ENCODE measurements at places on chromosomes 16 and 17. TPM values are rescaled to one million over a fixed set of nuclear protein-coding genes. Genes with fewer than 3 reads are reported as not detected.
A peak's percentile ranks its signal among the peaks of the same experiment; 100 is the strongest.

Gene KRT15
- total RNA-seq: not detected

Gene CLEC10A
- 2.9 TPM for total RNA-seq

DNA sequence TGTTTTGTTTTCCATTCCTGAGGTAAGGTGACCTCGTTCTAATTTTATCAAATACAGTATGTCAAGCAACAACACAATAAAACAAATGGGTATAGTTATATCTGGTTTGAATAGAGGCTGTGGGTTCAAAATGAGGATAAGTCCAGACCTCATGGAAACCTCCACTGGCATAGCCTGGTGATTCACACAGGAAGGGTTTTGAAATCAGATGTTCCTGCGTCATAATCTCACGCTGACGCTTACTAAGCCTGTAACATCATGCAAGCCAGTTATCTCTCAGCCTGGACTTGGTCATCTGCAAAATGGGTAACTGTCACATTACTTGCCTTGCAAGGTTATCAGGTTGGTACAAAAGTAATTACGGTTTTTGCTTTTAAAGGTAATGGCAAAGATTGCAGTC is 1056.3 kb upstream of the EEF2KMT start:
- H3K36me3 ChIP-seq: no peaks in the 10 kb centered on the region
- no peak overlapping the region for H3K4me3 ChIP-seq
- no peak for DNase-seq
- no peaks in the 10 kb centered on the region for H3K4me1 ChIP-seq

DNA sequence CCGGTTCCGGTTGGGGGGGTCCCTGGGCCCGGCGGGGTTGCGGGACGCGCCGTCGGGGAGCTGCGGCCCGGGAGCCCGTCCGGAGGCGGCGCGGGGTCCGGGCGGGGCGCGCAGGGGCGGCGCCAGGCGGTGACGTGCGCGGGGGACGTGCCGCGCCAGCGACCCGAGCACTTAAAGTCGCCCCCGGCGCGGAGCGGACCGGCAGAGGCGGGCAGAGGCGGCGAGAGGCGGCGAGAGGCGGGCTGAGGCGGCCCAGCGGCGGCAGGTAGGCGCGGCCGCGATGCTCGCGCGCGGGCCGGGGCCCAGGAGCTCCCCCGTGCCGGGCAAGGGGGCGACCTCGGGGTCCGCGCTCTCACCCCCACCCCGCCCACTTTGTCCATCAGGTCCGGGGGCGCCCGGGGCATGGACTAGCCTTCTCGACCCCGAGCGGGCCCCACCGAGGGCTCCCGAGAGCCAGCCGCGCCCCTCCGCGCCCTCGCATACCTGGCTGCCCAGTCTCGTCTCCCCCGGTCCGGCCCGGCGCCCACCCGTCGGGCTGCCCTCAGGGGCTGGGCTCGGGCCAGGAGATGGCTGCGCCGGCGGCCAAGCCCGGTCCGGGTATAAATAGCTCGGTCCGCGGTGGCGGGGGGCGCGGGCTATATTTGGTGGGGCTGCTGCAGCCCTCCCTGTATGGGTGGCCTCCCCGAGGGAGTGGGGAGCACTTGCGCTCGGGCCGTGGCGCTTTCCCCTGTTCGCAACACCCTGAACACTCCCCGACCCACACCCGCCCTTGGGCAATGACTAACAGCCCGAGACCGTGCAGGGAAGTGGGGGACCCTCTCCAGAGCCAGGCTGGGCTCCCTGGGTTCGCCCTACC is at the start of gene SLC16A3:
SLC16A3 (plus strand) TSS at position 201 of the 856 bp plus-strand sequence. CDS start 6,967 bp downstream, outside the sequence.
- peaks cover 77% of the 10 kb centered on the region for H3K4me1 ChIP-seq
- H3K27ac ChIP-seq: peak within 1 kb of the TSS; percentile 98
- peak within 1 kb of the TSS; percentile 73 for H3K4me3 ChIP-seq
- peaks cover 13% of the 10 kb centered on the region for H3K27me3 ChIP-seq

GRCh38 chr16:23848958-23849357 is 13.2 kb downstream of the PRKCB start:
- no peak for DNase-seq
- peaks cover 38% of the 10 kb centered on the region for H3K27me3 ChIP-seq
- no peaks in the 10 kb centered on the region for H3K4me1 ChIP-seq
- no peak overlapping the region for H3K27ac ChIP-seq
- H3K36me3 ChIP-seq: no peaks in the 10 kb centered on the region
- no peak overlapping the region for H3K4me3 ChIP-seq

GRCh38 chr17:62852195-62852594 is 44.1 kb upstream of the MARCHF10 start:
- H3K4me1 ChIP-seq: no peaks in the 10 kb centered on the region
- no peak for DNase-seq
- H3K27ac ChIP-seq: no peak overlapping the region
- H3K36me3 ChIP-seq: no peaks in the 10 kb centered on the region
- H3K4me3 ChIP-seq: no peak overlapping the region

Gene ATPAF2
- 37.5 TPM for total RNA-seq

DNA sequence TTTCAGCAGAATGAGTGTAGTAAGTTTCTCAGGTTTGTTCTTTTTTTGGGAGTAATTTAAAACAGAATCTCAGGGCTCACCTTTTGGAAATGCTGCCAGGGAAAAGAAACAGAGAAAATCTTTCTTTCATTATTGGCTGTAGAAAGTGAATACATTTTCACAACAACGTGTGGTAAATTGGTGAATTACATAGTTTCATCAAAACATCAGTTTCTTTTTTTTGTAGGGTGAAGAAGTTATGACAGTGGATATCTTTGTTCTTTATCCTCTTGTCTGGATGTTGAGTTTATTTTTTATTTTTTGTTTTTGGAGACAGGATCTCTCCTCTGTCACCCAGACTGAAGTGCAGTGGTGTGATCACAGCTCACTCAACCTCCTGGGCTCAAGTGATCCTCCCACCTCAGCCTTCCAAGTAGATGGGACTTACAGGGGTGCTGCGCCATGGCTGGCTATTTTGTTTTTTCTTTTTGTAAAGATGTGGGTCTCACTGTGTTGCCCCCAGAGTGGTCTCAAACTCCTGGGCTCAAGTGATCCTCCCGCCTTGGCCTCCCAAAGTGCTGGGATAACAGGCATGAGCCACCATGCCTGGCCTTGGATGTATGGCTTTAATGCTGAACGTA is 2.4 kb downstream of the ZNF267 start:
- H3K27ac ChIP-seq: no peak overlapping the region
- H3K4me1 ChIP-seq: peaks cover 66% of the 10 kb centered on the region
- no peaks in the 10 kb centered on the region for H3K36me3 ChIP-seq
- no peak overlapping the region for H3K4me3 ChIP-seq
- H3K27me3 ChIP-seq: no peaks in the 10 kb centered on the region

Gene GEMIN4
- 11.1 TPM for total RNA-seq

Gene KRTAP9-2
- not detected for total RNA-seq

DNA sequence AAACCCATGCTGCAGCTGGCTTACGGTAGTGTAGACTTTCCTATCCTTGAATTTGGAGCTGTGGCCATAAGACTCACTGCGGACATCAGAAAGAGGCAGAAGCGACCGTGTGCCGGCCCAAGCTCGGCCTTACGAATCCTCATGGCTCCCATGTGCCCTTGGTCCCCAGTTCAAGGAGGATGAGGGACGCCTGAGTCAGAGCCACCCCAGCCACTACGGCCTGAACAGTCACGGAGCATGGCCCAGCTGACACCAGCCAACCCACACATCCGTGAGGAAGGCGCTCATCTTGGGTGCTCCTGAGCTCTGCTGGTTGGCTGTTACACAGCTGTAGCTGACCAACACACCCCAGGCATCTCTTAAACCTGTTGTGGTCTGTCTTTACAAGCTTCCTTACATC is 44.0 kb downstream of the ZCCHC14 start:
- H3K27ac ChIP-seq: no peak overlapping the region
- DNase-seq: no peak
- peaks cover 1% of the 10 kb centered on the region for H3K4me1 ChIP-seq
- no peaks in the 10 kb centered on the region for H3K27me3 ChIP-seq
- H3K4me3 ChIP-seq: no peak overlapping the region
- peaks cover 63% of the 10 kb centered on the region for H3K36me3 ChIP-seq

Gene TBC1D3K
- total RNA-seq: not detected

DNA sequence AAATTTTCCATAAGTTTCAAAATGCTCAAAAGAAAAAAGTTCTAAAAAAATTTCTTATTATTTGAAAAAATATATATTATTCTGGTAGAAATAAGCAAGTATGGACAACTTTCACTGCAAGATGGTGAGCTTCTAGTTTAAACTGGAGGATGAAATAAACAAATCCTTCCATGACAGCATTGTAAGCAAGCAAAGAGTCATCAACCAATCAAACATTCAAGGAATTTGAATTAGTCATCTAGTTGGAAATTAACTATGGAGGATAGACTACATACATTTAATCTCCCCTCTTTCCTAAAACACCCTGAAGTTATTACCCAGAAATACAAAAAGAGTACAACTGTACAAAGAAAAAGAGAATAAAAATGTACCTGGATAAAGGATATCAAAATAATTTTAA is 51.0 kb upstream of the IRX5 start:
- no peaks in the 10 kb centered on the region for H3K4me1 ChIP-seq
- H3K36me3 ChIP-seq: no peaks in the 10 kb centered on the region
- H3K4me3 ChIP-seq: no peak overlapping the region
- no peaks in the 10 kb centered on the region for H3K27me3 ChIP-seq
- no peak overlapping the region for H3K27ac ChIP-seq

DNA sequence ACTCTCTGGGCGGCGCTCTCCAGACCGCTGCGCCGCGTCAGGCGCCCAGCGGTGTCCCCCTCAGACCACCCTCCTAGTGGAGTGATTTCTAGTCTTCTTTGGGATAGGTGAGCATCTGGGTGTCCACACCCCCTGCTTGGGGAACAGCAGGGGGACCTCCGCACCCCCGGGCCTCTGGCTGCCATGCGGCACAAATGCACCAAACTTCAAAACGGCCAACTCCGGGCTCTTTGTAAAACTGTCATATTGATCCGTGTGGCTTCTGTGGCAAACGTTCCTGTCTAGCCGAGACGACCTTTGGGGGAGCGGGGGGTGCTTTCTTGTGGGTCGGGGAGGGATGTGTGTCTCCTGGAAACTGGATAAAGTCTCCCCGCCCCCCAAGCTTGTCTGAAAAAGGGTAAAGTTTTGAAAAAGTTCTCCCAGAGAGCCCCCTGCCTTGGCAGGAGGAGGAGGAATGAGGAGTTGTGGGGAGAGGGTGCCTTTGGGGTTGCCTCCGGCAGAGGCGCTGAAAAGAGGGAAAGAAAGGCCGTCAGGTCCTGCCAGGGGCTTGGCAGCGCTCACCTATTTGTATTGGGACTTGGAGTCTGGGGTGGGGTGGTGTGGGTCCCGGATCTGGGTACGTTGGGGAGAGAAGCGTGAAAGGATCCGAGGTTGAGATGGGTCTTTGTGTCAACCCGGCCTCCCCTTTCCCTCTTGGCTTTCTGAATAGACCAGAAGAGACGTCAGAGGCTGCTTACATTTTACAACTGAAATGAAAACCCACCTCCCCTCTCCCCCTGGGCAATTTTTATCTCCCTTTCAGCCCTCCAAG is 2.2 kb upstream of the CHD3 start:
- peak overlapping the region; percentile 88 for H3K4me3 ChIP-seq
- DNase-seq: no peak
- H3K27ac ChIP-seq: peak overlapping the region; percentile 98
- no peaks in the 10 kb centered on the region for H3K27me3 ChIP-seq

Gene ARL17A
- total RNA-seq: 13.1 TPM

- peaks cover 38% of the 10 kb centered on the region for H3K36me3 ChIP-seq
- H3K4me3 ChIP-seq: peak overlapping the region; percentile 97
- DNase-seq: no peak
- no peaks in the 10 kb centered on the region for H3K27me3 ChIP-seq
- peak overlapping the region; percentile 96 for H3K27ac ChIP-seq
- H3K4me1 ChIP-seq: peaks cover 70% of the 10 kb centered on the region
Observed at GRCh38 chr16:29975811-29976511, 2.3 kb downstream of the TAOK2 start.

Gene HEXD
- total RNA-seq: 14.1 TPM

Gene DNASE1L2
- 0.47 TPM for total RNA-seq

Gene TBX4
- total RNA-seq: not detected

- peaks cover 90% of the 10 kb centered on the region for H3K4me1 ChIP-seq
- no peak for DNase-seq
- H3K4me3 ChIP-seq: no peak overlapping the region
- H3K27me3 ChIP-seq: no peaks in the 10 kb centered on the region
- H3K36me3 ChIP-seq: peaks cover 5% of the 10 kb centered on the region
- H3K27ac ChIP-seq: no peak overlapping the region
Observed at GRCh38 chr17:65020284-65020683, 36.3 kb downstream of the GNA13 start.

Gene TNFRSF17
- total RNA-seq: not detected

- H3K27ac ChIP-seq: peak overlapping the region; percentile 96
- no peaks in the 10 kb centered on the region for H3K36me3 ChIP-seq
- H3K4me1 ChIP-seq: peaks cover 49% of the 10 kb centered on the region
- no peak for DNase-seq
Observed at GRCh38 chr16:66898207-66898606, 17.9 kb downstream of the PDP2 start.

- no peaks in the 10 kb centered on the region for H3K27me3 ChIP-seq
- peak; percentile 78 for DNase-seq
- peaks cover 44% of the 10 kb centered on the region for H3K4me1 ChIP-seq
- H3K36me3 ChIP-seq: peaks cover 26% of the 10 kb centered on the region
- H3K4me3 ChIP-seq: peak overlapping the region; percentile 46
Observed at GRCh38 chr16:1509307-1510221, 16.4 kb downstream of the TELO2 start.

DNA sequence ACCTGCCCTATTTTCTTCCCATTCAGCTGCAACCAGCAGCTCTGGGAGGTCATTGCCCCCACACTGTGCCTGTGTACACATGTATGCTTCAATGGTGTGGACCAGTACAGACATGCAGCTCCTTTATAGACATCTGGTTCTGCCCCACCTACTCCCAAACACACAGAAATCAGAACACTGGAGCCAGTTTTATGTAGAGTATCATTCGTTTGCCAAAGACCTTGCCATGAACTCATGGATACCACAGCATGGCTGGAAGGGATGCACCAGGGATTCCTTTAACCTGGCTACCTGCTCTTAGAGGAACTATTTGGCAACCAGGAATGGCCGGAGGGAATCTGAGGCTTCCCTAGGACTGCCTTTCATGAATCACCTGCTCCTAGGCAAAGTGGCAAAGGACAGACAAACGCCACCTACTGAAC is 60.4 kb downstream of the ZFHX3 start:
- peak overlapping the region; percentile 93 for H3K27ac ChIP-seq
- no peaks in the 10 kb centered on the region for H3K36me3 ChIP-seq
- H3K4me1 ChIP-seq: peaks cover 95% of the 10 kb centered on the region
- no peak for DNase-seq
- no peaks in the 10 kb centered on the region for H3K27me3 ChIP-seq
- no peak overlapping the region for H3K4me3 ChIP-seq

GRCh38 chr16:49276646-49277385 is 4.8 kb downstream of the CBLN1 start:
- no peak for DNase-seq
- H3K36me3 ChIP-seq: no peaks in the 10 kb centered on the region
